ENCODE measurements at places on chromosomes 1 and 21.

DNA sequence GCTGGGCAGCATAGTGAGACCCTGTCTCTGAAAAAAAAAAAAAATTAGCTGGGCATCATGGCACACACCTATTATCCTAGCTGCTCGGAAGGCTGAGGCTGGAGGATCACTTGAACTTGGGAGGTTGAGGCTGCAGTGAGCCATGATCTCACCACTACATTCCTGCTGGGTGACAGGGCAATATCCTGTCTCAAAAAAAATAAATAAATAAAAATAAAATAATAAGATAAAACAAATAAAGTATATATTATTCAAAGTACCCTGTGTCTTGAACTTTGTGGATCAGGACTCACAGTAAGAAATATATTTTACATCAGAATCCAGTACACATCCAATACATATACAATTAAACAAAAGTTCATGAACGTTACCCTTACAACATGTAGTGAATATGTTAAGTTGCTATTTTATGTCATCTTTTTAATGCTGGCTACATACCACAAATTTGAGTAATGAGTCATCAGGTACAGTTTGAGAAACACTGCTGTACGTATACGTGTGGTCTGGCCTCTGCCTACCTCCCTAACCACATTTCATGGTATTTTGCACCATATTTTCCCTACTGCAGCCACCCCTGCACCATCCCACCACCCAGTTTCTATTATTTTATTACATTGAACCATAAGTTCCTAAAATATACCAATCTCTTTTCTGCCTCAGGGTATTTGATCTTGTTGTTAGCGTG is 4.4 kb downstream of the NME7 start:
- DNase-seq = no peak

GRCh38 chr21:36959020-36959835 is 7.2 kb downstream of the HLCS start:
- DNase-seq = peak; percentile 80

DNA sequence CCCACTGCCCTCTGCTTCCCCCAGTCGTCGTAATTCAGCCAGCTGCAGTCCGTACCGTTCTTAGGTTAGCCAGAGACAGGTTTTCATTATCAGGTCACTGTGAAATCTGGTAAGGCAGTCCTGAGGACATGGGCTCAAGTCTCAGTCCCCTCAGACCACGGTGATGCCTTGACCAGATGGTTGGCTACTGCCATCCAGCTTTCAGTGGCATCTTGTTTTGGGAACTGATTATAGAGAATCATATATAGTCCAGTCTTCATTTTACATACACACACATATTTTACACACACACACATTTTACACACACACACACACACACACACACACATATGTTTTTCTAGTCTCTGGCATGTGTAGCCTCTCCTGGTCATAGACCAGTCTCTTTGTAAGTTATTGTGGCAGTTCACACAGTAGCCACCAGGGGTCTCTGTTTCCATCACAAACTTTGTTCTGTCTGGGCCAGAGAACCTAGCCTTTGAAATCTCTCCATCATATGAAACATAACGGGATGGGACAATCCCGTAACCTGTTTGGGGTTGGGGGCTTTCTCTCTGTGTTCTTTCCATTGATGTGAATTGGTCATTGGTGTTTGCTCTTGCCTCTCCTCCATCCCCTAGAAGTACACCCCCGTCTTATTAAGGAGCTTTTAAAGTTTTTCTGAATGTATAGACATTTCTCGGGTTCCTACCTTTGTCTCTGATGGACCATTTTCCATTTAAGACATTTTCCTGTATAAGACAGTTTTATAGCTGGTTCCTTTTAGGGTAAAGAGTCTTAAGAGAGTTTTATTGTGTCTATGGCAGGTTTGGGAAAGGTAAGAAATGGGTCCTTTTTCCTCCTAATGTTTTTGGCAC is 8.4 kb upstream of the IKBKE start:
- peak; percentile 93 for DNase-seq

DNA sequence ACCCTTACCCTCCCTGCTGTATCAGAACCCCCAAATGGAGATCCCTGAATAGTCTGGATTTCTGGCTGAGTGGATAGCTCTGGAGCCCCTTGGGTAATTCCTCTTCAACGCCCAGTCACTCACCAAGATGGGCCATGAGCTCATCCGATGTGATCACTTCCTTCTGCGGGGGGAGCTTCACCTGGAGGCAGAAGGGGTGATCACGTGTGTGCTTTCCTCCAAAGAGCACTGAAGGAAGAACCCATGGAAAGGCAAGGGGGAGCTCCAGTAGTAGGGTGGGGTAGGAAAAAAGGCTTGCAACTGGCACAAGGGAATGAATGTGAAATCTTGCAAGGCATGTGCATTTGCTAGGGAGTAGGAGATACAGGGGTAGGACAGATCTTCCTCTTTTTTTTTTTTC is 5.1 kb downstream of the MINDY1 start:
- no peak for DNase-seq

- DNase-seq = no peak
Observed at GRCh38 chr21:26973226-26973625, 6.3 kb upstream of the ADAMTS5 start.

- DNase-seq = no peak
Observed at GRCh38 chr1:212968368-212968863, 18.1 kb downstream of the VASH2 start.

- DNase-seq = no peak
Observed at GRCh38 chr21:44805859-44806258, 4.2 kb upstream of the UBE2G2 start.

- no peak for DNase-seq
Observed at GRCh38 chr1:62993844-62994243, 209.9 kb downstream of the ATG4C start.

DNA sequence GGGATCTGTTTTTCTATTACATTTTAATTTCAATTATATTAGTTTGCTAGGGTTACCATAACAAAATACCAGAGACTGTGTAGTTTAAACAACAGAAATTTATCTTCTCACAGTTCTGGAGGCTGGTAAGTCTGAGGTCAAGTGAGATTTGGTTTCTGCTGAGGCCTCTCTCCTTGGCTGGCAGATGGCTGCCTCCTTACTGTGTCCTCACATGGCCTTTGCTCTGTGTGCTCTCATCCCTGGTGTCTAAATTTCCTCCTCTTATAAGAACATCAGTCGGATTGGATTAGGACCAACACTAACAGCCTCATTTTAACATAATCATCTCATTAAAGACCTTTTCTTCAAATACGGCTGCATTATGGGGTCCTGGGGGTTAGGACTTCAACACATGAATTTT is 195.2 kb upstream of the CHODL start:
- DNase-seq = no peak

DNA sequence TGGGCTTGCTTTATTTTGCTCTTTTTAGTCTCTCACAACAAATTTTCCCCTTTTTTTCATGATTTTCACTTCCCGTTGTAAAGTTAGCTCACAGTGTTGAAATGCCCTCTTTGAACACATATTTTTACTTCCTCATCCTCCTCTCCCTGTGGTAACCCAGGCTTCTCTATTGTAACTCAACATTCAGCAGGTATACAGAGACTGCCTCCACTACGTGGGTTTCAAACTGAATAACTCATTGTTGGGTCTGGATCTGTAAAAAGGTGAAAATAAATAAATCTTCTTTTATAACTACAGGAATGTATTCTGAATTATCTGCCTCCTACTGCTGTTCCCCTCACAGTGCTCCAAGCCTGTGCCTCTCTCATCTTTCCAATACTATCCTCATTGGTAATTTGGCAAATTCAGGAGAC is 166.4 kb downstream of the RUNX1 start:
- peak; percentile 60 for DNase-seq

DNA sequence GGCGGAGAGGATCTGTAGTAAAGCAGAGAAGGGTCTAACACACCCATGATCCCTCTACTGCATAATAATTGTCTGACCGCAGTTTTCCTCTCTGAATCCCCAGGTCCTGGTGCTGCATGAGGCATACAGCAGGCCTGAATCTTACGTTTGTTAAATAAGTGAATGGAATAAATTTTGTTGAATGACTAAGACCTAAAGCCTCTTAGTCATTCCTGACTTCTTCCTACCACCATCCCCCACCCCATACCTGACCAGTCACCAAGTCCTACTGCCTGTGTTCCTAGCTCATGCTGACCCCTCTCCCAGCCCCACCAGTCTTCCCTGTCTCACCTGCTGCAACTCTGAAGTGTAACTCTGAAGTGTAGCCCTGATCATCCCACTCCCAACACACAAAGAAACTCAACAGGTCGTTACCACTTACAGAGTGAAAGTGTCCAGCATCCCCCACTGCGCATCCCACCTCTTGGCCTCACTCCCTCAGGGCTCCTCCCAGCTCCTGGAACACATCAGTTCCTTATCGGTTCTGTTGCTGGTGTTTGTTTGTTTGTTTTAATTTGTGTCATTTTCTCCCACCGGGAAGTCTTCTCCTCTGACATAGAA is 9.7 kb downstream of the GJA5 start:
- no peak for DNase-seq

GRCh38 chr21:41016472-41016871 is 151.5 kb upstream of the BACE2 start:
- no peak for DNase-seq

GRCh38 chr1:177289532-177289931 is 118.8 kb downstream of the BRINP2 start:
- no peak for DNase-seq

- DNase-seq = no peak
Observed at GRCh38 chr1:184791550-184791900, 36.9 kb upstream of the EDEM3 start.

DNA sequence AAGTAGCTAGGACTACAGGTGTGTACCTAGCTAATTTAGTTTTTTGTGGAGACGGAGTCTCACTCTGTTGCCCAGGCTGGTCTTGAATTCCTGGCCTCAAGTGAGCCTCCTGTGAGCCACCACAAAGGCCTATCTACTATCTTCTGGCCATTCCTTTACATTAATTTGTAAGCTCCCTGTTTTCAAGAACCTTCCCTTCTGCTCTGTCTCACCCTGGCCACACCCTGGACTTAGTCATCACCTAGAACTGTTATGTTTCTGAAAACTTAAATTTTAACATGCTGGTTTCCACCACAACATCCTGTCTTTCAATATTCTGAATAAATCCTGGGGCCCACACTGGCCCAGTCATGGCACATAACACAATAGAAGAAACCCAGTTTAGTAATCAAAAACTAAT is 4.9 kb upstream of the B4GALT3 start:
- DNase-seq = no peak

- DNase-seq = no peak
Observed at GRCh38 chr1:221089273-221089672, 210.0 kb downstream of the HLX start.

- DNase-seq = peak; percentile 71
Observed at GRCh38 chr1:46747683-46748288, 28.9 kb upstream of the EFCAB14 start.

- DNase-seq = no peak
Observed at GRCh38 chr1:42941640-42942330, 16.9 kb downstream of the SLC2A1 start.

DNA sequence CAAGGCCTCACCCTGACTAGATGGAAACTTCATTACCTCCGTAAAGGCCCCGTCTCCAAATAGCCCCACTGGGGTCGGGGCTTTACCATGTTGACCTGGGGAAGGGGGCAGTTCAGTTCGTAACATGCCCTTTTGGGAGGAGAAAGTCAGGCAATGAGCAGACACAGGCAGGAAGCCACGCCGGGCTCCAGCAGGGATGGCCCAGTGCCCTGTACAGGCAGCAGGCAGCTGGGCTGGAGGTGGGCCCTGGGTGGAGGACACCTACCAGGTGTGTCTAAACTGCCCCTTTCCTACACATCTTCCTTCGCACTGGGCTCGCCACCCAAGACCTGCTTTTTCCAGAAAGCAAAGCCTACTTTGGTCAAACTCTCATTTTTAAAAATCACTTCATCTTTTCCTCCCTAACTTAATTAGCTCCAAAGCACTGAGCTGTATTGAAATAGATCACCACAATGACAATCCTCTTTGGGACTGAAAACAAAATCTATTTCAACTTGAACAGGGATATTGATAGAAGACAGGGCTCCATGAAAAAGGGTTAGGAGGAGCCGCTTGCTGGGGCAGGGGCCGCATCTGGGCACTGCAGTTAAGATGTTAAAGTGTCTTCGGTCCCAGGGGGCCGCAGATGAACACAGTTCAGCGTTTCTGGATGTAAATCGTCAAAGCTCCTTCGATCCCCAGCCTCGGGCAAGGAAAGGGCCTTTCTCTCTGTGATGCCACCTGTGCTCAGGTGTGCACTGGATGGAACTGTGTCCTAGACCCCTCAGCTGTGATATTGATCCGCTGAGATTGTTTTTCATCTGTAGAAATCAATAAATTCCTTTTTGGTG is 104.6 kb downstream of the PDE9A start:
- no peak for DNase-seq

DNA sequence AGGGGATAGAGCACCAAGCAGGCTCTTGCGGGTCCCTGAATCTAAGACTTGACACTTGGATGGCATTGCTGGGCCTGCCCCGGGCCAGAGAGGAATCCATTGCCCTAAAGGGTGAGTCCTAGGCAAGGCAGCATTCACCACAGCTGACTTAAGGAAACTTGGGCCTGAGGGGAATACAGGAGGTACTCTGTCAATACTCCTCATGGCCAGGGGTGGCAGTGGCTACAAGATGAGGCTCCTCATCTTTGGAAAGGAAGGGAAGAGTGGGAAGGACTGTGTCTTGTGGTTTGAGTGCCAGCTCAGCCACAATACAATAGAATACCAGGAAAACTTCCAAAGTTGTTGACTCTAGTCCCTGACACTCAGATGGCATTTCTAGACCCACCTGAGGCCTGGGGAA is 5.1 kb downstream of the KRTAP22-1 start:
- no peak for DNase-seq

DNA sequence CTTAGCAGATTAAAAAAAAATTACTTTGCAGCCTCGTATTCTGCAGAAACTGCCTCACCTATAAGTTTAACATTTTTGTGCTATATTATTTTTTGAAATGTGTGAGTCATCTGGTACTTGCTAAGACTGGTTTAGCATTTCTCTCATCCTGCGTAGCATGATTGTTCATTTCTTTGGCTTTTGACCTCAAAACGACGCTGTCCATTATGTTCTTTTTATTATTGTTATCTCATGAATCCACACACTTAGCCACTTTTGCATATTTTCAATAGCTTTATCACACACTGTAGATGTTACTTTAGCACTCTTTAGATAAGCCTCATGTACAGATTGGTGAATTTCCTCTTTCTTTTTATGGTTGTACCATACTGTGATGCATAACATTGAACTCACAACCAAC is 1004.9 kb upstream of the NCAM2 start:
- no peak for DNase-seq

DNA sequence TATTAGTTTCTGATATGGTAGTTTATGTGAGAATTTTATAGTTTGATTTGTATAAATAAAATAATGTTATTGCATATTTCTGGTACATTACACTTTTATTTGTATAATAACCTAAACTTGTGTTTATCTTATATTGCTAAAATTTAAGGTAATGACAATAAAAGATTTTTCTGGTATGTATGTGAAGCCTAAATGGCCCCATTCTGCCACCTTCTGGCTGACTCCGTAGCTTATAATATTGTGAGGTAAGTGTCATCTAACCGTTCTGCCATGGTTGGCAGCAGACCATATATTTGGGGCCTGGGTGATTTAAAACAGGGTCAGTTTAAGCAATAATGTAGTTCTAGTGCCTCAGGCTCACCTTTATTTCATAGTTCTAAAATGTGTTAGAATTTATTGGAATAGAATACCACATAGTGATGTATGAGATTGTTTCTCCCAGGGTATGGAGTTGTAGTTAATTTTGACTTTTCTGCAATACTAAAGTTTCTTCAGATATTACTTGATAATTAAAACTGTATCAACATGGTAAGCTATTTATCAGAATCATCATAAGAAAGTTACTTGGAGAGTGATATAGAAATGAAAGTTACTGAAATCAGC is 21.2 kb upstream of the PRKACB start:
- peak; percentile 73 for DNase-seq

Measured in Karpas-422 (cell line).